Trophoblast cell (in vitro differentiated cells and primary cell): ENCODE measurements at places on chromosomes 3 and 15.

DNA sequence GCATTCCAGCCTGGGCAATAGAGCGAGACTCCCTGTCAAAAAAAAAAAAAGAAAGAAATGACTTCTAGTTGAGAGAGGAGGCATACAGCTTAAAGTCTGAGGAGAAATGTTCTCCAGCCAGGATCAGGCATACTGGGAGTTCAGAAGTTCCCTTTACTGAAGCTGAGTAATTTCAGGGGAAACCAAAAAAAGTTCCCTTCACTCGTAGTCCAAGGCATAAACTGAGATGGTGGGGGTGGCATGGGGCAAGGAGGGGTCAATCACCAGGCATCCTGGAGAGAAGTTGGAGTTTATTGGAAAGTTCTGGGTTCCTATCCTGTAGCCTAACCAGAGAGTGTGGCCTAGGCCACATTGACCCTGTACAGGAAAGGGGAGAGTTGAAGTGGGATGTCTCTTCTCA, 5.9 kb downstream of the GPX1 start:
- DNase-seq: peak; percentile 21
- H3K36me3 ChIP-seq: peaks cover 9% of the 10 kb centered on the region
- H3K4me3 ChIP-seq: no peak overlapping the region
- no peak overlapping the region for H3K27ac ChIP-seq
- H3K27me3 ChIP-seq: no peaks in the 10 kb centered on the region

DNA sequence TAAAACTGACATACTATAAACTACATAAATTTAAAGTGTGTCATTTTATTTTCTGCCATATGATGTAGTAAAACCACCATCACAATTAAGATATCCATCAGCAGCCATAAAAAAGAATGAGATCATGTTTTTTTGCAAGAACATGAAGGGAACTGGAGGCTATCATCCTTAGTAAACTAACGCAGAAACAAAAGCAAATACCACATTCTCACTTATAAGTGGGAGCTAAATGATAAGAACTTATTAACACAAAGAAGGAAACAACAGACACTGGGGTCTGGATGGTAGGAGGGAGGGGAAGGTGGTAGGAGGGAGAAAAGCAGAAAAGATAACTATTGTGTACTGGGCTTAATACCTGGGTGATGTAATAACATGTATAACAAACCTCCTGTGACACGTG, 24.6 kb downstream of the CCDC14 start:
- peaks cover 4% of the 10 kb centered on the region for H3K36me3 ChIP-seq
- H3K27me3 ChIP-seq: no peaks in the 10 kb centered on the region
- no peaks in the 10 kb centered on the region for H3K4me1 ChIP-seq

DNA sequence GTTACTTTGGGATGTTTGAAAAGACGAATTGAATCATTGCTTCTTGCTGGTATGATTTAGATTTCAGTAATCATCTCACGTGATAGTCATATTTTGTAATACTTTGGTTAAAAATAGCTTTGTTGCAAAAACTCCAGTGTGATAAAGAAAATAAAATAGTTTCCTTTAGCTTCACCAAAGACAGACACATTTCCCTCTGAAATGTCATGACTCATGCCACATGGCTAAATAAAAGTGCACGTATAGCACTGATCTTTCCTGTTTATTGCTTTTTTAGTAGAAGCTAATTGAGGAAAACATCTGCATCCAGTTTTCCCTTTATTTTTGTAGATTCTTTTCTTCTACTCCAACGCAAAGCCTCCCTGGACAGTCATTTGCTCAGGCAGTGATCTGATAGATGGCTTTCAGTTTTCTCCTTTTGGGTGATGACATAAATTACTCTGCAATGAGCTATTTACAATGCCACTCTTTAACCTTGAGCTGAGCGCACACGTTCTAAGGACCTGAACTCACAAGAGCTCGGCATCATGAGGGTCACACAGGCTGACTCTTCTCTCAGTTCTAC, 84.9 kb downstream of the ARNT2 start:
- no peaks in the 10 kb centered on the region for H3K4me1 ChIP-seq
- peak; percentile 56 for DNase-seq
- no peaks in the 10 kb centered on the region for H3K36me3 ChIP-seq
- no peak overlapping the region for H3K27ac ChIP-seq

DNA sequence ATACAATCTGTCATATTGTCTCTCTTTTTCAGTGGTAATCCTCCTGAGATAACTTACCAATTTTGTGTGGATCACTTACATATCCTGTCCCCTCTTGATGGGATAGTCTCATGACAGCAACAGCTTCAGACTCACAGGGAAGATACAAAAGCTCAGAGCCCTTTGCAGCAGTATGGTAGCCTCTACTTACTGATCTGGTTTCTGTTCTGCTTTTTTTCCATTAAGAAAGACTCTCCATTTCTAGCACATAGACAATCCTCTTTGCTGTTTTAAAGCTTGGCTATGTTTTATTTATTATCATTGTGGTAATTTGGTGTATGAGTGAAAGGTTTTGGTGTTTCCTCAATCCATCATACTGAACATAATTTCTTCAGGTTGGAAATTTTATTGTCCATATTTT, 25.4 kb upstream of the SOX14 start:
- H3K36me3 ChIP-seq: no peaks in the 10 kb centered on the region
- no peak overlapping the region for H3K27ac ChIP-seq
- no peak for DNase-seq
- no peaks in the 10 kb centered on the region for H3K27me3 ChIP-seq

DNA sequence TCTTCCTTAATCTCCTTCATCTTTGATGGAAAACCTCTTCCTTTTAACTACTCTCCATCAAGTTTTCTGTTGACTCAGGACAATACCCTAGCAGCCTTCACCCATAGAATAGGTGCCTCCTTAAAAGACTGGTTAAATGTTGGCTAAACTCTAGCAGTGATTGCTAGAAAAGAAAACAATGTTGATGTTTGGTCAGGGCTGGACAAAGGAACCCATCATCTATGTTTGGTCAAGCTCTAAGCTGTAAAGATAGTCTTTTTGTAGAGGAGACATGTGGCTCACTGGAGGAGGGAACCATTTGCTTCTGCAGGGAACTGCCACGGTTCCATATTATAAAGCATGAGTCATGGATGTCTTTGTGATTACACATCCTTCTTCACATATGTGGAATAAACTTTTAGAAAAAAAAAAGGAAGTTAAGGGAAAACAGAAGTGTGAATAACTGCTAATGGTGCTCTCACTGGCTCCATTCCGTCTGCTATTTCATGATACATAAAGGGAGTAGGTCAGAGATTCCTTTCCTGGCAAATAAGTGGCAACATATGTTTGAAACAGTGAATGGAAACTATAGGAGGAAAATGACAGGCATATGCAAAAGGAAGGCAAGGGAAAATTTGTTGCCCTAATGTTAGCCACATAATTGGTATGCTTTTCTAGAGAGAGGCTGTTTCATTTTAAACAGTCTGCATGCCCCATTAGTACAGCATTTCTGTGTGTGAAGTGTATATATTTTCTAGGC, 78.2 kb downstream of the CMSS1 start:
- H3K27ac ChIP-seq: peak overlapping the region; percentile 39
- H3K4me3 ChIP-seq: no peak overlapping the region
- peaks cover 2% of the 10 kb centered on the region for H3K4me1 ChIP-seq

DNA sequence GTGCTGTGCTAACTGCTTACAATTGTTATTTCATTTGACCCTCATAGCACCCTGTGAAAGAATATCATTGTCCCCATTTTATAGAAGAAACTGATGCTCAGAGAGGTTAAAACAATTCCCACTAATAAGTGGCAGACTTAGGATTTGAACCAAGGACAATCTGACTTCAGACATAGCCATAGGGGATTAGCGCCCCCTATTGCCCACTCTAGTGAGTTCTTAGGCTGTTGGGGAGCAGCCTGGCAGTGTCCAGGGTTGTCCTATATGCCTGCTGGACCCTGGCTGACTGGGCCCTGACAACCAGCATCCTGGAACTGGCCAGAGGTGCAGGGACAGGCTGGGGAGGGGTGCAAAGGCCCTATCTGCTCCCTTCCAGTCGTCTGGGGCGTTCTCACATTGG, 15.4 kb downstream of the DPH3 start:
- no peaks in the 10 kb centered on the region for H3K36me3 ChIP-seq
- peak; percentile 33 for DNase-seq
- no peaks in the 10 kb centered on the region for H3K27me3 ChIP-seq
- H3K4me3 ChIP-seq: no peak overlapping the region
- H3K4me1 ChIP-seq: no peaks in the 10 kb centered on the region
- no peak overlapping the region for H3K27ac ChIP-seq

GRCh38 chr3:166829896-166830295, 550.2 kb downstream of the ZBBX start:
- no peak overlapping the region for H3K4me3 ChIP-seq
- no peak for DNase-seq
- no peak overlapping the region for H3K27ac ChIP-seq
- H3K36me3 ChIP-seq: no peaks in the 10 kb centered on the region

GRCh38 chr15:39589193-39589814, 8.4 kb downstream of the THBS1 start:
- H3K36me3 ChIP-seq: peaks cover 79% of the 10 kb centered on the region
- no peaks in the 10 kb centered on the region for H3K27me3 ChIP-seq
- H3K27ac ChIP-seq: no peak overlapping the region
- H3K4me1 ChIP-seq: peaks cover 2% of the 10 kb centered on the region
- no peak overlapping the region for H3K4me3 ChIP-seq

- H3K27me3 ChIP-seq: no peaks in the 10 kb centered on the region
- no peaks in the 10 kb centered on the region for H3K36me3 ChIP-seq
- DNase-seq: peak; percentile 98
- H3K4me3 ChIP-seq: no peak overlapping the region
- peaks cover 4% of the 10 kb centered on the region for H3K4me1 ChIP-seq
These were observed 8.6 kb downstream of the AQP9 start for GRCh38 chr15:58146749-58147148.

DNA sequence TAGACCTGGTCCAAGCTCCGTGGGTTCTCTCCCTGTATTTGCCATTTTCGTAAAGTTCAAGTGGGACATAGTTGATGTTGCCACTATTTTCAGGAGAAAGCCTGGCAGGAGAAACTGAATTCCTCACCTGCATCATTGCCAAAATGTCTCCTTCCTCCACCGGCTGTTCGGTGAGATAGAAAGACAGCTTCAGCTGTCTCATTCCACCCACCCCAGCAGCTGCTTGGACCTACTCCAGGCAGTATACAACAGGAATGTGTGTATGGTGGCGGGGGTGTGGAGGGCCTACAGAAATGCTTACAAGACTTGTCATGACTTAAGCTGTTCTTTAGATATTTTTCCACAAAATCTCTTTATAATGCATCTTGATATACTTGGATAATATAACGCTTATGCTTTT, 132.7 kb upstream of the RAP2B start:
- no peak overlapping the region for H3K27ac ChIP-seq
- peak; percentile 53 for DNase-seq
- H3K4me1 ChIP-seq: no peaks in the 10 kb centered on the region
- H3K36me3 ChIP-seq: no peaks in the 10 kb centered on the region
- H3K4me3 ChIP-seq: no peak overlapping the region
- no peaks in the 10 kb centered on the region for H3K27me3 ChIP-seq

DNA sequence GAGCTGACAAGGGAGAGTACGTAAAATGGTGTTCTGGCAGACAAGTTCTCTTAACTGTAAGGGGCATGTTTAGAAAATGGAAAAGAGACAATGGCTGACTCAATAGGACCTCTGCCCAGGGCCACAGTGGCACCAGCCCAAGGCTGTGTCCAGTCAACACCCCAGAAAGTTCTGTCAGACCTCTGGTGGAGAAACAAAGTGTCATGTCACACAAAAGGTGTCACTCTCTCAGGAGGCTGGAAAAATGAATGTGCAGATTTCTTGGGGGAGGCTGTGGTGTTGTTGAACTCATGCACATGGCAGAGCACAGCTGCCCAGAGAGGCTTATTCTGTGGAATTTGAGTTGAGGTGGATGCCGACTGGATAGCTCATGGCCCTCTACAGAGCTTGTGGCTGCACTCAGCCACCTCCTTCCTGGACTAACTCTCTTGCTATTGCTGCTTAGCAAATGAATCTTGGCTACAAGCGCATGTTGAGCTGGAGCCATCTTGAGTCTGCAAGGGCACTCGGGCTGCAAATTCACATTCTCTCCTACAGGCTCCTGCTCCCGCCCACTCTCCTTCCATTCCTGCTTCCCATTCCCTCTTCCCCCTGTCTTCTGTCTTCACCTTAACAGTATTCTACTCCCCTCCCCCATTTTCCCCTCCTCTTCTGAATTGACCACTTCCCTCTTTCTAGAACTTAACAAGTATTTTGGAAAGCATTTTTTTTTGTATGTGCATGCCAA, 55.8 kb upstream of the SLC7A14 start:
- H3K36me3 ChIP-seq: no peaks in the 10 kb centered on the region
- no peak overlapping the region for H3K27ac ChIP-seq
- no peaks in the 10 kb centered on the region for H3K27me3 ChIP-seq

GRCh38 chr3:103342205-103342731, 907.5 kb downstream of the ZPLD1 start:
- no peaks in the 10 kb centered on the region for H3K4me1 ChIP-seq
- no peak overlapping the region for H3K4me3 ChIP-seq
- H3K36me3 ChIP-seq: no peaks in the 10 kb centered on the region
- H3K27me3 ChIP-seq: no peaks in the 10 kb centered on the region
- no peak for DNase-seq

- H3K36me3 ChIP-seq: no peaks in the 10 kb centered on the region
- no peak overlapping the region for H3K27ac ChIP-seq
- H3K27me3 ChIP-seq: no peaks in the 10 kb centered on the region
- H3K4me1 ChIP-seq: no peaks in the 10 kb centered on the region
- no peak for DNase-seq
- H3K4me3 ChIP-seq: no peak overlapping the region
These were observed 78.2 kb downstream of the KCNH8 start for GRCh38 chr3:19226479-19226878.

DNA sequence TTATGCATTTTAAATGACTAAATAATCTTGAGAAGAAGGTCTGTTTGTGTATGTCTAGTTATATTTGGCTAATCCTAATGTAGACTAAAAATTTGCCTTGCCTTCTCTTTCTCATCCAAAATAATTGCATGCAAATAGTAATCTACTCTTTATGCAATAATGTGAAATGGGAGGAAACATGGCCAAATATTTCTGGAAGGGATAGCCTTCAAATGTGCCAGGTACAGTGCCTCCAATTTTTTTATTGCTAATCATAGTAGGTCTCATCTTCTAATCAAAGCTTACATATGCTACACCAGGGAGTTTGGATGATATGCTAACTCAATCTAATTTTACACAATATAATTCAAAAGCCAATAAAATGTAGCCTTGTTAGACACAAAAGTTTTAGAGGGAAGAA, 911.3 kb downstream of the NAALADL2 start:
- DNase-seq: no peak
- H3K36me3 ChIP-seq: no peaks in the 10 kb centered on the region
- no peak overlapping the region for H3K27ac ChIP-seq
- no peaks in the 10 kb centered on the region for H3K4me1 ChIP-seq
- no peaks in the 10 kb centered on the region for H3K27me3 ChIP-seq
